ENCODE measurements at places on chromosomes 6 and 20. TPM values are rescaled to one million over a fixed set of nuclear protein-coding genes. Genes with fewer than 3 reads are reported as not detected.

Gene KCNQ2
- total RNA-seq, result not detected

DNA sequence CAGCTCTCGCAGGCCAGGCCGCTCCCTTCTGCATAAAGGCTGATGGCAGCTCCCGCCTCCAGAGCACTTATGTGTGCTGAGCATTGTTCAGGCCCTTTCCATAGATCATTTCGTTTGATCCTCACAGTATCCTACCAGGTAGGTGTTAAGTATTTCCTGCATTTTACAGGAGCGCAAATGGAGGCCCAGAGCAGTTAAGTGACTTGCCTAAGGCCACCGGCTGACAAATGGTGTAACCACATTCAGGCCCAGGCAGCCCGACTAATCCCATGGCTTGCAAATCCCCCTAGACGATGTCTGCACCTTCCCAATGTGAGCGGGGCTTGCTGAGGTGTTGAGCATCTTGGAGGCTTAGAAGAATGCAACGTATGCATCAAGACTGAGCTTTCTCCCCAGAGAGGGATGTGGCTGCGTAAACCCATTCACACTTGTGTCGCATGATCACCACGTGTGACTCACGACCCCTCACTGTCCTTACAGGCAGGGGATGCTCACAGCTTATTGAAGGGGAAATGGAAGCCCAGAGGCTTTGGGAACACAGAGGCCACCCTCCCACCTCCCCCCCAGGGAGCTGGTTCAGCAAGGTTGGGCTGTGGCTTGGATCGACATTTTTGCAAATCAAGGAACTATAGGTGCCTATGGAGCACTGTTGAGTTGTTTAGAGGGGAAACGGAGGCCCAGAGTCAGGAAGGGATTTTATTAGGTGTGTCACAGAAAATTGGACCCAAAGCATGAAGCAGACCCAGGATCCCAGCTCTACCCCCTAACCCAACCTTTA, 7.0 kb downstream of the BPIFB2 start:
- DNase-seq, result no peak
- no peak overlapping the region for H3K4me3 ChIP-seq
- H3K4me1 ChIP-seq, result no peaks in the 10 kb centered on the region
- H3K36me3 ChIP-seq, result no peaks in the 10 kb centered on the region
- no peaks in the 10 kb centered on the region for H3K27me3 ChIP-seq
- H3K27ac ChIP-seq, result no peak overlapping the region

GRCh38 chr6:82118150-82118562, 129.4 kb downstream of the IBTK start:
- H3K27me3 ChIP-seq, result no peaks in the 10 kb centered on the region
- no peak overlapping the region for H3K4me3 ChIP-seq
- H3K4me1 ChIP-seq, result no peaks in the 10 kb centered on the region
- no peak for DNase-seq

DNA sequence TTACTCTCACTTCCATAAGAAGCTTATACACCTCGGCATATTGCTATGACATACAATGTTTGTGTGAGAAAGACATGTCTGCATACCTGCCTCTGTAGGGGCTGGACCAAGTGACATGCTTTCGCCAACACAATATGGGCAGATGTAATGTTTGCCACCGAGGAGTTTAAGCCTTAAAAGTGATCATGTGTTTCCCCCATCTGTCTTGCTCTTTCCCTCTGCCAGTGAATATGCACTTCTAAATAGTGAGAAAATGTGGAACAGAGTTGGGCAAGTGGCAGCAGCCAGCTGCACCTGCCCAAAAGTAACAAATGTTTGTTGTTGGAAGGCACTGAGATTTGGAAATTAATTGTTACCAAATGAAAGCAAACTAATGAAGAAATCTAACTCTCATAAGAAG, 274.8 kb upstream of the BTBD3 start:
- no peak for DNase-seq
- H3K4me1 ChIP-seq, result no peaks in the 10 kb centered on the region
- H3K27ac ChIP-seq, result no peak overlapping the region
- H3K4me3 ChIP-seq, result no peak overlapping the region
- H3K27me3 ChIP-seq, result no peaks in the 10 kb centered on the region
- H3K36me3 ChIP-seq, result no peaks in the 10 kb centered on the region
